Progenitor cell of endocrine pancreas (in vitro differentiated cells): ENCODE measurements at places on chromosomes 2 and 18.

- no peak for DNase-seq
Measured at GRCh38 chr18:77254711-77255405, 5.2 kb downstream of the GALR1 start.

- no peak for DNase-seq
Measured at GRCh38 chr2:18611184-18611583, 21.8 kb upstream of the NT5C1B start.

DNA sequence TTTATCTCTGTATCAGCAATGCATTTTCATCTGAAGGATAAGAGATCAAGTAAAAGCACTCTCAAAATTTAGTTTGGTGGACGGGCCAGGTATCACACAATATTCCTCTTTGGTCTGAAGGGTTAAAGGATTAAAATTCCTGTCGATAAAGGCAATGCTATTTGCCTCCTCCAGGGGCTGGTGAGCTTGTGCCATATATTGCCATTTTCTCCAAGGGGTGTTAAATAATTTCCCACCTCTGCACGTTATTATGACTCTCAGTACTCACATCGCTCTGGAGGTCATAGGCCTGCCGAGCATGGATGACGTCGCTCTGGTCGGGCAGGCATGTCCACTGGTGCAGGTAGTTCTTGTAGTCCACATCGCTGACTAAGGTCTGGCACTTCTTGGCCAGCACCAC is 94.2 kb downstream of the NEB start:
- DNase-seq: no peak

DNA sequence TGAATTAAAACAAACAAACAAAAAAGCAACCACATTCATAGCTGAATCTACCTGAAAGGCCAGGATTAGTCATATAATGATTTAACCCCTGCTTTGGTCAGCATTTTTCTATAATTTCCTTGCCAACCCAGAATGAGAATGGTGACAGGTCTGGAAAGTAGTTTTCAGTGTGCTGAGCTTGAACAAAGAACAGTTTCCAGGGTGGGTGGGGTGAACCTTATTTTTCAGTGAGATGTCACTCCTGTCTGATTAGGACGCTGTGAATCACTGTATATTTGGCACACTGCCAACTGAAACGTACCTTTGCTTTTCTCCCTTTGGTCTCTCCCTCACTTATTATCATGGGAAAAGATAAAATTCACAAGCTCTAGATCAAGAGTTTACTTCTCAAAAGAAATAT is 35.0 kb upstream of the DSC1 start:
- DNase-seq: no peak

DNA sequence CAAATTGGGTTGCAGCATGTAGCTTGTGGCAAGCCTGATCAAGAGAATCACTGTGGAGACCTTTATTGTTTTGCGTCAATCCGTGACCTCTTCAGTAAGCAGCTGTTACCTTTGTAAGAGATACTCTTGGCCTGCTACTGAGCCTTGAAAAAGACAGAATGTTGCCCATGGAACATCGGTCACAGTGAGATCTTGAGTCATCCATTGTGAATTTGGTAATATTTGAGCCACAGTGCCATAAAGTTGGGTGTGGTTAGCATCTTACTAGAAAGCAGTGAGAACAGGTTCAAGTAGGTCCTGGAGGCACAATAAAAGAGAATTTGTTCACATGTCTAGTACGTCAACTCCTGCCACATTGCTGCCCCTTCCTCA is 12.7 kb upstream of the EFR3B start:
- no peak for DNase-seq

DNA sequence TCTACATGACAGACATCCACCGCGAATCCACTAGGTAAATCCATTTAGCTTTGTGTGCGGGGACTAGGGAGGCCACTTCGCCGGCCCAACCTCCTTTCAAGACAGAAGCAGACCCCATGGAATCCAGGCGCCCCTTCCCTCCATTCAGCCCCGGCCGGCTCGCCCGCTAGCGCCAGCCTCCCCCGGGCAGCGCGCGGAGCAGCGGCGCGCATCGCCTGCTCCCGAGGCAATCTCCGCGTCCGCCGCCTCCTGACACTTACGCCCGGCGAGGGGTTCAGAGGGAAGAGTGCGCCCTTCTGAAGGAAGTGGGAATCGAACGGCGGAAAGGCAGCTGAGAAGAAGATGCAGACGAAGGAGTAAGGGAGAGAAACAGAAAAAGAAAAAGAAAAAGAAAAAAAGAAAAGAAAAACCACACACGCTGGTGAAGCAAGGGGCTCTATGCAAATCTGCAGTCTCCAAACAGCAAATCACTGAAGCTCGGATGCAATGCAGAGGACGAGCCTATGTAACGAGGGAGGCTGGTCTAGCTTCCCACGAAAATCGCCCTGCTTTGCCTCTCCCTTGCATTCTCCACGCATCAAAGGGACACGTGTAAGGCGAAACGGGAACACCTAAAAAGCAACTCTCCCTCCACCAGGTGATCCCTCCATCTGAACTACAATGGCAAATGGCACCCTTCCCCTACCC is 684.4 kb downstream of the NRXN1 start:
- DNase-seq: peak; percentile 19

DNA sequence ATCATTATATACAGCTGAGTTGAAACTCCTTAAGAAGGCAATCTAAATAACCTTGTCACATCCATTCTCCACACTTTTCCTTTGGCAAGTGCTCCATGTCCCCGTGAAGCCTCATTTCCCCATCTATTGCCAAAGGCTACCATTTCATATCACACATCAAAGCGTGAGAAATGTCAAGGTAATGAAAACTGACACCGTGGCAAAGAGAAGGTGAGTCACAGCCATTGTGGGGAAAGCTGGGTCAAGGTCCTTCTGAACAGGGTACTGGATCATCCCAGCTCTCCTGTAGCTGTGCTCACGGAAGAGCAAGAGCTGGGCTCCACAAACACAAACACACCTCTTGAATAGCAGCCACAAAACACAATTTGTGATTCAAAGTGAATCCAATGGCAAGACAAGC is 58.2 kb upstream of the REG3G start:
- no peak for DNase-seq

- DNase-seq: no peak
Measured at GRCh38 chr2:180905002-180905401, 75.4 kb upstream of the UBE2E3 start.

DNA sequence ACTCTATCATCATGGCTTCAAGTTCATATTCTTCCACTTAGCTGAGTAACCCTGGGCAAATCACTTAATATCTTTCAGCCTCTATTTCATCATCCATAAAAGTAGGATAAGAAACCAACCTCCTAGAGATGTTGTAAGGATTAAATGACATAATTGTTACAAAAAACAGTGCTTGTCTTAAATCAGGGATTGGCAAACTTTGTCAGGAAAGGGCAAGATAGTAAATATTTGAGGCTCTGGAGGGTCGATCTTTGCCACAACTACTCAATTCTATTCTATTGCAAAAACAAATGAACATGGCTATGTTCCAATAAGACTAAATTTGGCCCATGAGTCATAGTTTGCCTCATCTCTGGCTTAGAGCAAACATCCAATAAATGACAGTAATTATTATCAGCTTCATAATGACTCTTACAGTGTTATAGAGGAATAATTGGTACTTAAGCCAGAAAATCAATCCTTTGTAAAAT is 184.7 kb downstream of the SATB2 start:
- no peak for DNase-seq

DNA sequence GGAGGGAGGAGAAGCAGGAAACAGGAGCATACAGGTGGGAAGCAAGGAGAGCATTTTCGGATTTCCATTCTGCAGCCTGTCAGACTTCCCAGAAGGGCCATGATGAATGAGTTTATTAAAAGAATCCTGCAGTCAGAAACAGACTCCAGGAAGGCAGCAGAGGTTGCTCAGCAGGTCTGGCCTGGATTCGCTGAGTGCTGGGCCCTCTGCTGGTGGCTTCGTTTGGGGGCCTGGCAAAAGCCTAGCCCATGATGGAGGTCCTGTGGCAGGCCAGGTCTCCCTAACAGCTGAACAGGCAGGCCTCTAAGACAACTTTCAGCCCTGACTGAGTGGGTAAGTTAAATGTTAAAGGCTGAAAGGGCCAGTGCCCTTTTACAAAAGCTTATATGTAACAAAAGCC is 108.2 kb upstream of the CAPN13 start:
- peak; percentile 54 for DNase-seq

DNA sequence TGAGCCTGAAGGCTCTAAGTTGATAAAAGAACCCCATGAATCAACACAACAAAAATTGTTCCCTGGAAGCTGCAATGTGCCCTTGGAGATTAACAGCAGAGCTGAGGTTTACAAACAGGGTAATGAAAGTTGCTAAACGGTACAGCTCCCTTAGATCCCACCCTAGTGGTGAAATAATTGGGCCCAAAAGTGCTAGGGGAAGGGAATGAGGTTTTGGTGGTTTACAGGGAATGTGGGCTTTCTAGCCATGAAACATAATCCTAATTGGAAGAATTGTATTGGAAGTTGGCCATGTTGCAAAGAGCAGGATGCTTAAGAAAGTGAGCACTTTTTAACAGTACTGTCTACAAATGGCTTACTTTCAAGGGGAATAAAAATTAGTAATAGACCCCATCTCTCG is 180.2 kb upstream of the SMIM21 start:
- no peak for DNase-seq

GRCh38 chr2:55302241-55302640 is 33.2 kb upstream of the MTIF2 start:
- no peak for DNase-seq

GRCh38 chr2:120305296-120305695 is 40.6 kb upstream of the INHBB start:
- DNase-seq: no peak

- no peak for DNase-seq
Measured at GRCh38 chr2:56768973-56769372, 585.2 kb downstream of the CCDC85A start.

- no peak for DNase-seq
Measured at GRCh38 chr2:224601923-224602322, 16.8 kb upstream of the CUL3 start.

DNA sequence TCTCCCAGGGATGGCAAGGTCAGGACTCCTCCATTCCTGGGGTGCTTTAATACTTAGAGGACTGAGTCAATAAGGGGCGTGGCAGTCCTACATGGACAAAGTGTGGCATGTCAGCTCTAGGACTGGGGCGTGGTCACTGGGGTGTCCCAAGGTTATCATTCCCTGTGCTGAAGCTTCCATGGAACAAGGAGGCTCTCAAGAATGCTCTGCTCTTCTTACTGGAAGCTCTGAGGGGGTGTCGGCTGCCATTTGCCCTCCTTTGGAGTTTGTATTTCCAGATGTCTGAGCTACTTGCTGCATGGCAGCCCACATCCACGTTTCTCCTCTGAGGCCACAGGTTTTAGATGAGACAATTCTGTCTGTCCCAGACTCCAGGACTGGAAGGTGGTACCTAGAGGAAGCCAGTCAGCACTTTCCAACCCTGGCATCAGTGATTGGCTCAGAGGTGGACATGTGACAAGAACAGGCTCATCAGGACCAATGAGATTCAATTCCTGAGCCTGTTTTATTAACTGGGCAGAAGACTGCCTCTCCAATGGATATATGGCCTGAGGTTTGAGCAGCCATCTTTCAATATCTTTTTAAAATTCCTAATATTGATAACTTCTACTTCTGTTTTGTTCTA is 128.9 kb upstream of the ARL4C start:
- DNase-seq: no peak

DNA sequence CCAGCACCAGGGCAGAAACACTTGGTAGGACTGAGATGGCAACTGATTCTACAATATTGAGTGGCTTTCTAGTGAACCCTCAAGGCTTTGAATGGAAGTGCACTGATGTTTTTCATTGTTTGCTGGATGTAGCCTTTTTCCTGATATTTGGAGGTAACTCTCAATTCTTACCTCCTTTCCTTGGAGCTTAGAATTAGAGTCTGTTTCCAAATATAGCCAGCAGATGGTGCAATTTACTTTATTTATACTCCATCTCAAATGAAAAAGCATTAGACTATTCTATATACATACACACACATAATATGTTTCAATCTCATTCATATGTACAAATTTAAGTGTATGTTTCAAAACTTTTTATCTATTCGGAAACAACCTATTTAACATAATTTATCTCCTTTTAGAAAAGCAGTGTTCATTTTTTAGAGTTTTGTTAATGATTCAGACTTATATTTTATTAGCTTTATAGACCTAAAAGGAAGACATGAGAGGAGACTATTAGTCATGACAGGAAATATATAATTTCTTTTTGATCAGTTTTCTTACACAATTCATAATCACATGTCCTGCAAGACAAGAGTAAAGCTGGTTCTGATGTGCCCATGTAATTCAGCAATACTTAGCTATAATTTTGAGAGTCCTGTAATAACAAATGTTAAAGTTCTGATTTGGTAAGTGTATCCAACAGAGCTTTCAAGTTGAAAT is 124.8 kb downstream of the NUP35 start:
- DNase-seq: no peak

- no peak for DNase-seq
Measured at GRCh38 chr2:118529908-118530599, 317.4 kb downstream of the EN1 start.

- DNase-seq: no peak
Measured at GRCh38 chr2:186485576-186485870, 537 bp upstream of the ZC3H15 start.

DNA sequence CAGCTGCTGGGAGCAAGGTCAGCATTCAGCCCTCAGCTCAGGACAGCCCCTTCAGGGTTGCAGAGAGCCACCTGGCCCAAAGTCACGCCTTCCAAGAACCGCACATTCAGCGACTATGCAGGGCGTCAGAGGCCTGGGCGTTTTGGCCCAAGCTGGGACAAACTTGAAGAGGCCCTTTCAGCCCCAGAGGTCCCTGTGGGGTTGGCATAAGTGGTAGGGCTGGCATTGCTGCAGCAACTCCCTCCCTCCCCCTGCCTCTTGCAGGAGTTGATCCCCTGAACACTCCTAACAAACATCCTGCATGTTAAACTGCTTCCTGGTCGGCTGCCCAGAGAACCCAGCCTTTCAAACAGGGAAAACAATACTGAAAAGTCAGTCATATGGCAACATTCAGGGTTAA is 192.9 kb upstream of the SMAD2 start:
- no peak for DNase-seq

DNA sequence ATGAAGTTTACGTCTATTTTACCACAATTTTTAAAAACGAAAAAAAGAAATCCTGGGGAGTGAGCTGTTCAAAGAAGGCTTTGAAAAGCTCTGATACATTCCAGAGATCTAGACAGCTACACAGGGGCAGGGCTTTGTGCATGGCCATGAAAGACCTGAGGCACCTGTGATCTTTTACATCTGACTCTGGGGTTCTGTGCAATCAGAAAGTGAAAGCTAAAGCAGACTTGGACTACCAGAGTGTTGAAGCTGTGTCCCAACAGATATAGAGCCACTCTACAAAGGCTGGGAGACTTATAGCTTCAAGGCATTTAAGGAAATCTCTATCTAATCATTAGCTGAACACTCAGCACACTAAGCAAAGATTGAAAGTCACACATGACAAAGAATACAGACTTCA is 34.1 kb downstream of the PARD6G start:
- no peak for DNase-seq

GRCh38 chr2:3485166-3485565 is 34.2 kb downstream of the ADI1 start:
- no peak for DNase-seq

DNA sequence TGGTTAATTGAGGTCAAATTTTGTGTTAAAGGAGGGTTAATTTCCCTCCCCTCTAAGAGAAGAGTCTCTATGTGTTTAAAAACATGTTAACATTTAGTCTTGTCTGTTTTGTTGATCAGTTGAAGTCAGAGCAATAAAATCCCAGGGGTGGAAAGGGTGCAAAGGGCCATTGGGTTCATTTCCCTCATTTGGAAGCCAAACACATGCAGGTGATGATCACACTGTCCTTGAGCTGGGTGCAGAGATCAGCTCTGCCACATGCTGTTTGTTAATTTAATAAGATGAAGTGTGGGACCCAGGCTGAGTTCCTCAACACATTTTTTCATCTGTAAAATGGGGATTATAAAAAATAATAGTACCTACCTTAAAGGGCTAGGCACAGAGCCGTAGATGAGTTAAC is 260.9 kb downstream of the LPIN1 start:
- DNase-seq: no peak
